ENCODE measurements at places on chromosomes 12 and 14. TPM values are rescaled to one million over a fixed set of nuclear protein-coding genes. Genes with fewer than 3 reads are reported as not detected.

LALBA gene
- not detected for total RNA-seq

INHBC gene
- not detected for total RNA-seq

MAPK1IP1L gene
- total RNA-seq: 19.7 TPM

GDF3 gene
- total RNA-seq: not detected

CD163L1 gene
- total RNA-seq: under 0.01 TPM

Data from uterine smooth muscle cell (primary cell).